HepG2 (cell line): ENCODE measurements at places on chromosomes 2 and 18. TPM values are rescaled to one million over a fixed set of nuclear protein-coding genes. Genes with fewer than 3 reads are reported as not detected.

The KLHL41 gene
- polyA plus RNA-seq = 0.07 TPM in 1 of 2 replicates, not detected in the other

The FOSL2 gene
- polyA plus RNA-seq = 18.1 and 20.1 TPM in 2 replicates

The C2orf80 gene
- not detected in 2 replicates for polyA plus RNA-seq

The CDH2 gene
- polyA plus RNA-seq = 27.6 and 36.1 TPM in 2 replicates

The LIMS3 gene
- polyA plus RNA-seq = 2.2 TPM in 1 of 2 replicates, not detected in the other

The FLACC1 gene
- 0.51 and 0.59 TPM in 2 replicates for polyA plus RNA-seq

The TEX44 gene
- polyA plus RNA-seq = not detected in 2 replicates

The PER2 gene
- polyA plus RNA-seq = 5.1 TPM in 2 replicates

The ADGRF3 gene
- 1.5 TPM in 2 replicates for polyA plus RNA-seq

The GPR35 gene
- 44.2 and 60.8 TPM in 2 replicates for polyA plus RNA-seq

The RUFY4 gene
- polyA plus RNA-seq = not detected in 2 replicates

The FAM228A gene
- not detected in 2 replicates for polyA plus RNA-seq

The RBM44 gene
- polyA plus RNA-seq = 0.47 and 0.50 TPM in 2 replicates

The CRYBA2 gene
- not detected in 2 replicates for polyA plus RNA-seq

The HJURP gene
- 26.0 and 43.9 TPM in 2 replicates for polyA plus RNA-seq

The ST6GAL2 gene
- polyA plus RNA-seq = not detected in 2 replicates

The IL1RL1 gene
- polyA plus RNA-seq = 0.03 and 0.04 TPM in 2 replicates

The SERPINB5 gene
- polyA plus RNA-seq = not detected in 2 replicates

The CFAP65 gene
- polyA plus RNA-seq = 0.03 and 0.05 TPM in 2 replicates

The LBX2 gene
- polyA plus RNA-seq = 6.4 and 7.3 TPM in 2 replicates

The TRIM43 gene
- polyA plus RNA-seq = not detected in 2 replicates

The UGT1A9 gene
- polyA plus RNA-seq = 0.07 TPM in 1 of 2 replicates, not detected in the other
